ENCODE measurements at places on chromosomes 2 and 18.

- DNase-seq, result no peak
These were observed 133.1 kb downstream of the TXNL1 start for GRCh38 chr18:56505293-56505692.

GRCh38 chr18:32208023-32208422 is 18.2 kb downstream of the MEP1B start:
- DNase-seq, result no peak

DNA sequence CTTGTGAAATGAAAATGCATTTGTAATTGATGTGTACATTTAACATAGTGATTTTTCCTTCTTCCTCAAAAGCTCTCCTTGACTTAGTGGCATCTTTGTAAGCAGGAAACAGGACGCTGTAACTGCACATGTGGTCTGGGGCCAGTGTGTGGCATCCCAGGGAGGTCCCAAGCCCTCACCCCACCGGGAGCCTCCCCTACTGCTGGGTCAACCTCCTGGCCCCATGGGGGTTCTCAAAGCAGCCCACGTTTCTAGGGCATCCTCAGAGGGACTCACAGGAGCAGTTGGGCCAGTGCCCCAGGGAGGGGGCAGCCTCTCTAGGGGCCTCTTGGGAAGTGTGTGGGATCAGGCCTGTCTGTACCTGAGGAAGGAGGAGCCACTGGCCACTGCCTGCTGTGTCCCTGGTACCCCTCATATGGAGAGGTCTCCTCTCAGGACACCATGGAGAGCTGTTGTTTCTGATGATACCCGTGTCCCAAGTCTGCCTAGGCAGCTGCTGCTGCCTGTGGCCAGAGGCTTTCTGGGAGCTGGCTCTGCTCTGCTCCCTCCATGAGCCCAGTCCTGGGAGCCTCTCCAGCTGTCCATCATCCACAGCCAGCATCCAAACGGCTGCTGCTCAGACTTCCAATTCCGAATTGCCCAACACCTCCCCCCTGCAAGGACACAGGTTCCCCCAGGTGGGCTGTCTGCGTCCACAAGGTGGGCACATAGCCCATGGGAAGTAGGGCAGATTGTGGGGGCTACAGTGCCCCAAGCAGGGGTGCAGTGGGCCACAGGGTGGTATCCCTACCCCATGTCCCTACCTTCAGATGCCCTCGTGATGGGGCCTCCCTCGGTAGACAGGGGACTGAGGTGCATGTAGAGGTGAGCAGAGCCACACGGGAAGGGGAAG is 13.4 kb downstream of the ARHGEF4 start:
- DNase-seq, result no peak

DNA sequence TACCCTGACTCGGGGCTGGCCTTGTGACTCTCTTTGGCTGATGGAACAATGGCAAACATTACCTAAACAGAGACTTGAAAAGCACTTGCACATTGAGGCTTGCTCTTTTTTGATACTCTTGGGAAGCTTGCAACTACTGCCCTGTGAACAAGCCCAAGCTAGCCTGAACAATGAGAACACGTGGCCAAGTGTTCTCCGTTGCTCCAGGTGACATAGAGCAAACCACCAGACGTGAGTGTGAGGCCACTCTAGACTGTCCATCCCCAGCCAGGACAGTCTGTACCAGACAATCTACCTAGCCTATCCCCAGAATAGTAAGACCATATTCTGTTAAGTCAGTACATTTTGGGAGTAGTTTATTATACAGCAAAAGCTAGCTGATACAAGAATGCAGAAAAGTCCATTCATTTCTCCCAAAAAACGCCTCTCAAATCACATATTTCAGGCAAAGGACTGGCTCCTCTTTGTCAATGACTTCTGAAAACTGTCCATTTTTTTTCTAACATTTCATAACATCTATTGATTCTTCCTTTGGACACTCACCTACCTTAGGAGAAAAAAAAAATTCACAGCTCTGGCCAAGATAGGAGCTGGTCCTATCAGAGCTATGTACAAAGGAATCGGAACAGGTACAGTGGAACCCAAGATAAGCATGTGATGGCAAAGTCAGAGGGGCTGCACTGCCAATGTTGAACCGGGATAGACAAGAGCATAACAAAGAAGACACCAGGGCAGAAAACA is 142.1 kb upstream of the PKDCC start:
- no peak for DNase-seq

- no peak for DNase-seq
These were observed 28.7 kb downstream of the SMAD2 start for GRCh38 chr18:47901624-47902362.

- no peak for DNase-seq
These were observed 36.1 kb upstream of the TNFRSF11A start for GRCh38 chr18:62289047-62289446.

DNA sequence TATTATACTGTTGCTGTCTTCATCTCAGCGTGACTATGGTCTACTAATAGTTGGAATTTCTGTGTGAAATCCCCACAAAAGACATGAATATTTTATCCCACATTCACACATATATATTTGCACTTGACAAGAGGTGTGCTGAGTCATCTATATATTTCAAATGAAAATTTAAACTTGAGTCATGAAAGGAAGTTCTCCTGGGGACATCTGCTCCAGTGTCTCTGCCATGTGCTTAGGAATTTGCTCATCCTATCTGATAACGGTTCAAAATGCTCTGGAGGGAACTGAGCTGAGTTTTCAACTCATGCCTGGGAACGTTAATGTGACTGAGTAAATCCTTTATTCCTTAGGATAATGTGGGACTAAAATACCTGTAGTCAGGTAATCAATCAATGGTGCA is 326.2 kb upstream of the MEX3C start:
- no peak for DNase-seq

GRCh38 chr2:185979546-185980071 is 241.0 kb downstream of the FSIP2 start:
- no peak for DNase-seq

DNA sequence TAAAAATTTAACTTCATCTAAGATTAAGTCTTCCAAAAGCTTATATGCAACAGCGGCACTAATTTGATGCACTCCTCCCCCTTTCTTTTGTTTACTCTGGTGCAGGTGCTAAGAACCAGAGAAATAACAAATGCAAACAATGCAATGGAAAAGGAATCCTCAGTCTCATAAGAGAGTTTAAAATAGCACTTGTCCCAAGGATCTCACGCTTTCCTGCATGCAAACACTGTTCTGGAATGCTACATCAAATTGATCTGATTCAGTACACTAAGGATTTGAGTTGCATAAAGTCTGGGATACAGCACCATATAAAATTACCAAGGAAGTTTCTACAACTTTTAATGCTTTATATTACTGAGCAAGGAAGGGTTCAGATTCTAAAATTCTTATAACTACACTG is 50.5 kb downstream of the SEPTIN10 start:
- no peak for DNase-seq

- DNase-seq, result no peak
These were observed 552 bp upstream of the ATF2 start for GRCh38 chr2:175168564-175168945.

- DNase-seq, result no peak
These were observed 94.9 kb downstream of the KCTD1 start for GRCh38 chr18:26453386-26453901.

GRCh38 chr2:112942654-112943002 is 31.7 kb downstream of the IL37 start:
- no peak for DNase-seq

- DNase-seq, result no peak
These were observed 163.0 kb downstream of the PRKCE start for GRCh38 chr2:45814488-45814887.

DNA sequence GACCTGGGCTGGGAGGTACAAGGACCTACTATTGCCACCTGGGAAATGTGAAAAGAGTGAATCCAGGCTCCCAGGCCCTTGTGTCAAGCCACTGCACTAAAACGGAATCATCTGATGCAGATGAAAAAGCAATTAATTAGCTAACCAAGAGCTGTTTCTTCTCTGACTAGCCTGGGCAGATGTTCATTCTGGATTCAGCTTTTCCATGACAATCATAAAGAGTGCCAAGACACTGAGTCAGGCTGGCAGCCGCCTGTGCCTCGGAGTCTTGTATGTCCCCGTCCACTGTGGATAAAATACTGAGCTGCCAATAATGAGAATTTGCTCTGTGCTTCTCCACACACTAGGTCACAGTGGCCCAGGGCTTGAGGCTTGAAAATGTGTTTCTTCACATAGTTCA is 21.7 kb upstream of the LCLAT1 start:
- DNase-seq, result no peak

GRCh38 chr18:12032786-12033642 is 51.7 kb downstream of the IMPA2 start:
- DNase-seq, result no peak

GRCh38 chr2:219215871-219216534 is 2.8 kb downstream of the ABCB6 start:
- DNase-seq, result no peak

- no peak for DNase-seq
These were observed 126.3 kb downstream of the HDAC4 start for GRCh38 chr2:239274391-239275043.

DNA sequence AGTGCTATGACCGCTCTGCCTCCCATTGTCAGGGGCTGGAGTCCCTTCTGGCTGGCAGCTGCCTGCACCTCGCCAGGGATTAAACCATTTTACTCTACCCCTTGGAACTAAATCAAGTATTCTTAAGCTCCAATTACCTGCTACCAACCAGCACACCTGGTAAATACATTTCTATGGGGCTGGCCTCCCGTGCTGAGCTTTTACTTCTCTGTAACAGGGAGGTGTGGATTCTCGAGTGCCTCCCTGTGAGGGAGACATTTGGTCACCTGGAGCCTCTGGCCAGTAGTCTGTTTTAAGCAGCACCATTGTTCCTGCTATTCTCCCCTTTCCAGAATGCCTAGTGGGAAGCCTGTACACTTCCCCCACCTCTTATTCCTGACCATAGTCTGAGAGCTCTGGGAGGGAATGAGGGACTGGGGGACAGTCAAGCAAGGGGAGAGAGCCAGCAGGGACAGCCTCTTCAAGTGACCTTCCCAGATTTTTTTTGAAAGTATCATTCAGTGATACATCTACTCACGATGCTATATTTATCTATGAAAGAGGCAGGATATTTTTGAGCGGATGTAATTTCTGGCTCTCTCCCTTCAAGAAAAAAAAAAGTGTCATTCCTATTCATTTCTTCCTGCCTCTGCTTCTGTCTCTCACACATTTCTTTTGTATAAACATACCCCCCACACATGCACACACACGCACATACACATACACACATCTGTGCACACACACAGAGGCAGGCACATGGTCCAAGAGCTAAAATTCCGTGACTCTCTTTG is 112.8 kb downstream of the CAPN13 start:
- DNase-seq, result no peak

- no peak for DNase-seq
These were observed 198.6 kb downstream of the HAUS1 start for GRCh38 chr18:46302528-46303485.

DNA sequence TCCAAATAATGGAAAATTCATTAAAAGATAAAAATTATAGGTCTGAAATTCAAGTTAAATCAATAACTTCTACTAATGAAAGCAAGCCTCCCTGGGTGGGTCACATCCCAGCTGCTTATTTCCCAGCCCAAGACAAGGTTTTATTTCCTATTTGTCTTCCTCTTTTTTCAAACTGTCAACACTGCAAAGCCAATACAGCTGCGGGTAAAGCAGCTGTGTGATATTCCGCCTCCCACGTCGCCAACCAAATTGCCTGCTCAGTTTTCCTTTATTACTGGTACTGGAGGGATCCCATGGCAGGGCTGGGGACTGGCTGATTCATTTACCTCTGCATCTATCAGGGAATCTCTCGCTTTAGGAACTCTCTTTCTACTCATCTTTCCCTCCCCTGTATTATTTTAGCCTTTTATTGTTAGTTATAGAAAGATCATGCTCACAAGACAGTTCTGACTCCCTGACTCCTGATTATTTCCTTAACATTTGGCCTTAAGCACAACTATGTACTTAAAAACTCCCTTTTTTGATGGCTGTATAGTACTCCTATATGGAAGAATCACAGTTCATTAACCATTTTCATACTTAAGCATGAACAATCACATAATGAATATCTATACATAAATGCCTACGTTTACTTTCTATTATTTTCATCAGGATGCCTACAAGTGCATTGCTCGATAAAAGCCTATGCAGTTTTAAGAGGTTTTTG is 253.1 kb downstream of the CDCA7 start:
- no peak for DNase-seq

DNA sequence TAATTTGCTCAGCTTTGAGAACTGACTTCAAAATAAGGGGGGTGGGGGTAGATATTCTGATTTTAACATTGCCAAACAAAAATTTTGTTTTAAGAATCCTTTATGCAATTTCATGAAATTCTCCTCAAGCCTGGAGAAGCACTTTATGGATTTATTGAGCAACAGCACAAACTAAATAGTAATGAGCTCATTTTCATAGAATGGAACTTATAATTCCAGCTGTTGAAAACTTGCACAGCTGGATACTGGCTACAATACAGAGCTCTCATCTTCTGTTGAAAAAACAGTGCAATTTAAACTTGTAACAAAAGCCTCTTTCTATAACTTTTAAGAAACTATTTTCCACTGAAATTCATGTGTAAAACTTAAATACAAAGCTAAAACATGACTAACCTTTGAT is 137.6 kb upstream of the FN1 start:
- DNase-seq, result no peak

Data from activated T-helper 1 cell treated with Interleukin-2 at 50 U/mL for 16 hours (primary cell).